MCF 10A (cell line): ENCODE measurements at places on chromosomes 6 and 20. TPM values are rescaled to one million over a fixed set of nuclear protein-coding genes. Genes with fewer than 3 reads are reported as not detected.

RAD21L1 gene
- not detected in 2 replicates for total RNA-seq

CD24 gene
- total RNA-seq: 7.2 and 10.4 TPM in 2 replicates

LKAAEAR1 gene
- total RNA-seq: not detected in 2 replicates

DNA sequence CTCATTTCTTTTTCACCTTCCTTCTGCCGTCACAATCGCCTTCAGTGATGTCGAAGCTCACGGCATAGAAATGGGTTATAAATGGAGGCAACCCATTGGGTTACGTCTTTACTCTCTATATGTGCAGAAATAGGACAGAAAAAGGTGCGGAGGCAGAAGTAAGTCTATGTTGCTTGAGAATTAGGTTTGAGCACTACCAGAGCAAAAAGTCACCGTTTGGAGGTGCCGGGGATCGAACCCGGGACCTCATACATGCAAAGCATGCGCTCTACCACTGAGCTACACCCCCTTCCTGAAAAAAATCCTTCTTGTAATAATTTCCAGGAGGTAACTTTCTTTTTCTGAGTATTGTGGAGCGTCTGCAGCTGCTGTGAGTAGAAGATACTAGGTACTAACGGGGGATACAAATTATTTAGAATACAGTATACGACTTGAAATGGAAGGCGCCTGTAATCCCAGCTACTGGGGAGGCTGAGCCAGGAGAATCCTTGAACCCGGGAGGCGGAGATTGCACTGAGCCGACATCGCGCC is 134.2 kb downstream of the TRIM27 start:
- peak; percentile 66 for DNase-seq

GPX5 gene
- total RNA-seq: not detected in 2 replicates

C2 gene
- total RNA-seq: not detected in 2 replicates

GRCh38 chr6:3196770-3197169 is 30.7 kb downstream of the TUBB2B start:
- DNase-seq: no peak

- DNase-seq: no peak
Observed at GRCh38 chr20:19658137-19658536, 99.9 kb upstream of the RIN2 start.

- no peak for DNase-seq
Observed at GRCh38 chr20:25459111-25459830, 51.8 kb downstream of the GINS1 start.

- DNase-seq: peak; percentile 38
Observed at GRCh38 chr6:159929819-159930218, 39.0 kb downstream of the MAS1 start.

DNA sequence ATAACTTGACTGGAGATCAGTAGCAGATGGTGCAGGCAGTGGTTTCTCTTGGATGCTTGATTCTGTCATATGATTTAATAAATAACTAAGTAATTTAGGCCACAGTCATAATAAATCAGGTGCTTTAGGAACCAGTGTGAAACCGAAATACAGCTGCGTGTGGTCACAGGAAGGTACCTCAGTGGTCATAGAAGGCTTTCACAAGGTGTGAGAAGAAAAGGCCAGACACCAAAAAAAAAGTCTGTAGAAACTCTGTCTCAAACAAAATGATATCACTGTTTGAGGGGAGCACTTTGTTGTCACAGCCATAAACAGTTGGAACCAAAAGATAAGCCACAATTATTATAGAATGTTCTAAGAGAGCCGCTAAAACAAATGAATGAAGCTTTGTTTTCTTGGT is 56.5 kb downstream of the ARMC2 start:
- no peak for DNase-seq

PSMA7 gene
- total RNA-seq: 362 and 419 TPM in 2 replicates

GRCh38 chr20:51376111-51376510 is 166.4 kb downstream of the NFATC2 start:
- no peak for DNase-seq

DNA sequence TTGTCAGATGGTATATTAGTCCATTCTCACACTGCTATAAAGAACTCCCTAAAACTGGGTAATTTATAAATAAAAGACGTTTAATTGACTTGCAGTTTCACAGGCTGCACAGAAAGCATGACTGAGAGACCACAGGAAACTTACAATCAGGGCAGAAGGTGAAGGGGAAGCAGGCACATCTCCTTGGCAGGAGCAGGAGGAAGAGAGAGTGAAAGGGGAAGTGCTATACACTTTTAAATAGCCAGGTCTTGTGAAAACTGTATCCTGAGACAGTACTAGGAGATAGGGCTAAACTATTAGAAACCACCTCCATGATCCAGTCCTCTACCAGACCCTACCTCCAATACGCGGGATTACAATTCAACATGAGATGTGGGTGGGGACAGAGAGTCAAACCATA is 193.9 kb upstream of the KCNG1 start:
- no peak for DNase-seq

DNA sequence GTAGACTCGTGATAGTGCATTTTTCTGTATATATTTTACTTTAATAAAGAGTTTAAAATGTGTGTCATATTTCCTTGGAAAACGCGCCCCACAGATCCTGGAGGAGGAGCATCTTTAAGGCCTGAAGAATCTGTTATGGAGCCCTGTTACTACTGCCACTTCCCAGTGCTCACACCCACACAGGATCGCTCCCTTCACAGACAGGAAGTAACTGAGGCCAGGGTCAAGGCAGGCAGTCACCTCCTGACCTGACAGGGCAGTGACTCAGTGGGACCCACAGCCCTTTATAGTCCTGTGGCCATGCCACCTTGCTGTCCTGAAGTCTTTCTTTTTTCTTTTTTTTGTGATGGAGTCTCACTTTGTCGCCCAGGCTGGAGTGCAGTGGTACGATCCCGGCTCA is 9.0 kb downstream of the RRBP1 start:
- no peak for DNase-seq

SDHAF4 gene
- 13.1 and 15.2 TPM in 2 replicates for total RNA-seq

MAP3K5 gene
- total RNA-seq: 7.6 and 8.4 TPM in 2 replicates

- DNase-seq: peak; percentile 92
Observed at GRCh38 chr6:46638650-46639049, 14.0 kb downstream of the CYP39A1 start.
